ENCODE measurements at places on chromosomes 3 and 15. TPM values are rescaled to one million over a fixed set of nuclear protein-coding genes. Genes with fewer than 3 reads are reported as not detected.
A peak's percentile ranks its signal among the peaks of the same experiment; 100 is the strongest.

DNA sequence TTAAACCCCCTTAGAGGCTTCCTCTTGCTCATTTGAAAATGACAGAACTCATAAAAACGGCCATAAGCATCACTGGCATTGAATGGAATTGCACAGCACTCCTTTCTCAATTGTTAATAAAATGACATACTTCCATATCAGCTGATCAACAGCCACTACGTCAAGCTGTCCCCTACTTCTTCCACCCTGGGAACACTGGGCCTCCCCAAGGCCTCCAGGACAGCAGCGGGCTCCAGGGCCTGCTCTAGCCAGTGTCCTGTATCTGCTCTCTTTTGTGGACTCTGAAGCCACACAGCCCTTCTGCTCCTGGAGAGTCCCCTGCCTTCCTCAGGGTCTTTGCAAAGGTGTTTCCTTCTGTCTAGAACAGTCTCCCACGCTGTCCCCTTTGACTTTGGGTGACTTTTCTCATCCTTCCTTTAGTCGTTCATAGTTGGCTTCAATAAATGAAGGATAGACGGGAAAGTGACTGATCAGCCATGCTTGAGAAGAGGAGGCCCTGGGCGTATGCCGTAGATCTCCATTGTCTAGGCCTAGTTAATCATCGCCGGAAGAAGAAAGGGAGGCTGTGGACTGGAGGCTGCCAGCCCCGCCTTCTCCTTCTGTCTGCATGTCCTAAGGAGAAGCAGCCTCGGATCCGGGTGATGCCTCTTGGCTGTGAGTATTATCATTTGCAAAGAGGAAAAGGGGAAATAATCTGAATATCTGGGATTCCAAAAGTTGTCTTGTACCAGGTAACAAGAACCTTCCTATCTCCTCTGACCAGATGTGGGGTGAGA, 4.7 kb upstream of the THSD4 start:
- no peak overlapping the region for H3K4me3 ChIP-seq
- DNase-seq = no peak
- no peaks in the 10 kb centered on the region for H3K4me1 ChIP-seq
- H3K27ac ChIP-seq = no peak overlapping the region

DNA sequence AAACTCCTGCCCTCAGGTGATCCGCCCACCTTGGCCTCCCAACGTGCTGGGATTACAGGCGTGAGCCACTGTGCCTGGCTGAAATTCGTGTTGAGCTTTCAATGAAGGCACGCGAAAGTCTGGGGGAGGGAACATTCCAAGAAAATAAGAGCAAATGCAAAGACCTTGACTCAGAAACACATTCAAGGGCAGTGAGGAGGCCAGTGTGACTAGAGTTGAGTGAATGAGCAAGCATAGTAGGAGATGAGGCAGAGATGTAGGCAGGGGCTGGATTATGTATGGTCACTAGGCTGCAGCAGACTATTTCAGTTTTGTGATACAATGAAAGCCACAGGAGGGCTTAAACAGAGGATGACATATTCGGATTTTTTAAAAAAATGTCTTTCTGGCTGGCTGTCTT, 67.0 kb downstream of the SCN11A start:
- DNase-seq = no peak
- no peak overlapping the region for H3K4me3 ChIP-seq
- H3K4me1 ChIP-seq = no peaks in the 10 kb centered on the region
- H3K27me3 ChIP-seq = no peaks in the 10 kb centered on the region
- H3K36me3 ChIP-seq = no peaks in the 10 kb centered on the region

- no peaks in the 10 kb centered on the region for H3K27me3 ChIP-seq
- DNase-seq = no peak
- H3K4me1 ChIP-seq = no peaks in the 10 kb centered on the region
- no peak overlapping the region for H3K4me3 ChIP-seq
Measured at GRCh38 chr3:117557464-117558090, 848.0 kb downstream of the TUSC7 start.

DNA sequence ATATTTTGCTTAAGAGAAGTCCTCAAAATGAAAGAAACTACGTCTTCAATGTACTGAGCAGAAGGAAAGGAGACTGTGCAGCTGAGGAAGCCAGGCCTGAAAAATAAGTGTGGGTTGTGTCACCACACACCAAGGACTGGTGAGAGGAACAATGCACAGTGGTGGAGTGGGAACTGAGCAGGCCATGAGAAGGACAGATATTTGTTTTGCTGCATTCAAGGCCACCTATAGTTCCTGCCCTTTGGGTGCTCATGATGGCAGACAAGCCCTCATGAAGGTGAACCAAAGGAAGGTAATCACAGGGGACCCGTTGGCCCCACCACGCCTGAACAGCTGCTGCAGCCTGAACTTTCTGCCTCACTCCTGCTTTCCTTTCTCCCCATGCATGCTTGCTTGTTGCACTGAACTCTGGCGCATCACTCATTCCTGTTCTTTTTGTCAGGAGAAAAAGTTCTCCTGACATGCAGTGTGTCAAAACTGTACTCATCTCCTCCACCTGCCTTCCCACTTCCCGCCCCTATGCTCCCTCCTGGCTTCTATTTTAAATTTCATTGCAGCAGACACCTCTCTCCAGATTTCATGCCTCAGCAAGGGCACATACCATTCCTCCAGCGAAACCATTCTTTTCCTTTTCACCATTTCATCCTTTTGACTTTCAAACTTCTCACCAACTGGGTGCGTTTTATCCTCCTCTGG, 2.2 kb upstream of the RNF7 start:
- 0 out of 2 replicates have a peak, but pooled peaks cover 5% of the 10 kb centered on the region for H3K4me1 ChIP-seq
- no peak overlapping the region for H3K27ac ChIP-seq
- DNase-seq = no peak
- no peaks in the 10 kb centered on the region for H3K27me3 ChIP-seq
- no peaks in the 10 kb centered on the region for H3K36me3 ChIP-seq
- H3K4me3 ChIP-seq = no peak overlapping the region

DNA sequence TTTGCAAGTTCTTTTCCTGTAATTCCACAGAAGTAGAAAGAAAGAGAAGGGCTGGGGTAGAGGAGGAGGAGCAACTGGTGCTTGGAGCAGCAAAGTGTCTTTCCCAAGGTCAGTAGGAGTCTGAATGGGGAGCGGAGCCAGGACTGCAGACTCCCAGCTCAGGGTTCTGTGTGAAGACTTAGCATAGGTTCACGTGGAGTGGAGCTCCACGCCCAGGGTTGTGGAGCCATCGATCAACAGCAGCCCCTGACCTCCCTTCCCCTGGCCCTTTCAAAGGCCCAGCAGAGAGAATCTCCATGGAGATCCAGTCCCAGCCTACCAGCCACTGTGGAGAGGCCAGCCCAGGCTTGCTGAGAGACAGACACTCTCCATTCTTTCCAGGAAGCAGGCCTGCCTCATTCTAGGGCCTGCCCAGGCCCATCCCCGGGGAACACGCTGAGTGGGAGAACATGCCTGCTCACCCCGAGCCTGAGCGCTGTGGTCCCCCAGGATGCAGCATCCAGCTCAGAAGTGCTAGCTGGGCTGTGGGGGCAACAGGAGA, 62.1 kb downstream of the CORO2B start:
- no peak overlapping the region for H3K27ac ChIP-seq
- H3K36me3 ChIP-seq = no peaks in the 10 kb centered on the region
- H3K27me3 ChIP-seq = no peaks in the 10 kb centered on the region

DNA sequence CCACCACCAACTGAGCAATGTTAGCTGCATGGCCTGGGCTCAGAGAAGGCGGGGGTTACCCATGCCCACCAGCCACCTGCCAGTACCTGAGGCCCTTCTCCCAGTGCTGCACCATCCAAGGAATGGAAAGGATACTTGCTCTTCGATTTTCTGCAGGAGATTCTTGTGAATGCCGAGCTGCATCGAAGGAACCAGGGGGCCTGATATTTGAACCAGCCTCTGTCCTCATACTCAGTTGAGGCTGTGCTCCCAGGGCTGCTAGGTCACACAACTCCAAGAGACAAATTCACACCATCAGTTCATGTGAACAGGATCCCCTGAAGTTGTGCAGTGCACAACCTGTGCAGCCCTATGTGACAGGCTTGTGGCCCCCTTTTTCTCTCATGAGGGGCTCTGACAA, 18.0 kb downstream of the PLA2G4F start:
- no peak overlapping the region for H3K4me3 ChIP-seq
- H3K27me3 ChIP-seq = no peaks in the 10 kb centered on the region
- no peaks in the 10 kb centered on the region for H3K36me3 ChIP-seq
- H3K4me1 ChIP-seq = no peaks in the 10 kb centered on the region
- DNase-seq = no peak
- no peak overlapping the region for H3K27ac ChIP-seq

- no peaks in the 10 kb centered on the region for H3K4me1 ChIP-seq
- H3K27me3 ChIP-seq = no peaks in the 10 kb centered on the region
- DNase-seq = no peak
- H3K27ac ChIP-seq = no peak overlapping the region
Measured at GRCh38 chr15:77040673-77041072, 30.2 kb downstream of the TSPAN3 start.

- no peak for DNase-seq
- peaks cover 9% of the 10 kb centered on the region for H3K4me1 ChIP-seq
- no peaks in the 10 kb centered on the region for H3K36me3 ChIP-seq
Measured at GRCh38 chr15:40337597-40337996, 3.1 kb downstream of the CCDC9B start.

DNA sequence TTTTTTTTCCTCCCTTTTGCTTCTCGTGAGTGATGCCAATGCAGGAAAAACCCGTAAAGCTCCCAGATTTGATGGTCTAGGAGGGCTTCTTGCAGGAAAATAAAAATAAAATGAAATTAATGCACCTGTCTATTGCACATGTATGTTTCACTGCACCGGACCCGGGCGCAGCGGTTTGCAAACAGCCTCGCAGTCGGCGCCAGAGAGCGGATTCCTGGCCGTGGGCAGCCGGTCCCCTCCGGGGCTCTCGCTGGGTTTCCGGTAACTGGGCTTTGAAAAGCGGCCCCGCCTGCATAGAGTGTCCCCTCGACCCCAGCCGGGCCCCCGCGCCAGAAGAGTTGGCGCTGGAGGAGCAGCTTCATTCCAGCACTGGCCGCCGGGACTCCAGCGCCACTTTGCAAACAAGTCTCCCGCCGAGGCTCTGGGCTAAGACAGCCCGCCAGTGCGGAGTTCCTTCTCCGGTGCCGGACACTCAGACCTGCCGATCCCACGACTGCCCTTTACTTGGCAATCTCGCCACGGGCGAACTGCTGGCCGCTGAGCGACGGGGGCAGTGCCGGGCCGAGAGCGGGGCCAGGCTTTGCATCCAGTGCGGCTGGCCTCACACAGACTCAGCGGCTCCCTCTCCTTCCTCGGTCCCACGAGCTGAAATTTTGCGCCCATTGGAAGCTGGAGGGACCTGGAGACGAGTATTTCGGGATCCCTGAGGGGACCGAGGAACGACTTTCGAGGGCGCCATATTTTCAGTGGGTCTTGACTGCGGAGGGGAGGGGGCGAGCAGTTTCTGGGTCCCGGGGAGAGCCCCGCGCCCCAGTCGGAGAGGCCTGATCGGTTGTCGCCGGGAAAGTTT, 225.9 kb upstream of the C2CD4B start:
- H3K4me1 ChIP-seq = peaks cover 6% of the 10 kb centered on the region
- H3K27ac ChIP-seq = no peak overlapping the region
- peak overlapping the region; percentile 78 for H3K4me3 ChIP-seq
- H3K27me3 ChIP-seq = peaks cover 1% of the 10 kb centered on the region
- H3K36me3 ChIP-seq = no peaks in the 10 kb centered on the region

DNA sequence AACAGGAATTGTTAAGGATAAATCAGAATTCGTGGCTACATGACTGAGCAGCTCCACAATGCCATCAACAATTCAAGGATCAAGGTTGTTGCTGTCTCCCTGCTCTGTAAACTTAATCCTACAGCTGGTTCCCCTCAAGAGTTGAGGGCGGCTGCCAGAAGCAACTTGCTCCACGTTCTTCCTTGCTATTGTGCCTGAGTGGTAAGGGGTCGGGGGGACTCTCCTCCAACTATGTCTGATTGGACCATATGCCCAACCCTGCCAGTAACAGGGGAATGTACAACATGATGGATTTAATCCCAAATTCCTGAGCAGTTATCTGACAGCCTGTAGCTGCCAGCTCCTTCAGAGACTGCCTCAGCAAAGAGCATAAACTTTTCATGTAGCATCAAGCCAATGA, 37.9 kb upstream of the MECOM start:
- H3K27ac ChIP-seq = no peak overlapping the region
- no peak overlapping the region for H3K4me3 ChIP-seq
- no peaks in the 10 kb centered on the region for H3K4me1 ChIP-seq
- no peaks in the 10 kb centered on the region for H3K27me3 ChIP-seq

DNA sequence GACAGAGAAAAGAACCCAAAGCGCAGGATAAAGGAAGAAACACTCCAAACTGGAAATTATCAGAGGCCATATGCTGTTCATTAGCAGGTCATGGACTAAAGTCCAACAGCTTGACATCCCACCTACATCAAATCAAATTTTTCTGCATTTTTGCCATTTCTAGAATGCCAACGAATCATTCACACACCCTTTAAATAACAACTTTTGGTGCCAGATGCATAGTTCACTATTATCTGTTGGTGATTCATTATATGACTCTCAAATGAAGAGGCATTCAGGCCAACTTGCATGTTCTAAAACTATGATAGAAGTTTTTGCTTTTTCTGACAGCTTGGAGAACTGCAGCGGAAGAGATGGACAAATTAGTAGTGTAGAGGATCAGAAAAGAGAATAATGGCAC, 529.8 kb upstream of the NAALADL2 start:
- no peaks in the 10 kb centered on the region for H3K36me3 ChIP-seq
- H3K27ac ChIP-seq = no peak overlapping the region
- H3K27me3 ChIP-seq = no peaks in the 10 kb centered on the region
- DNase-seq = no peak
- H3K4me3 ChIP-seq = no peak overlapping the region

DNA sequence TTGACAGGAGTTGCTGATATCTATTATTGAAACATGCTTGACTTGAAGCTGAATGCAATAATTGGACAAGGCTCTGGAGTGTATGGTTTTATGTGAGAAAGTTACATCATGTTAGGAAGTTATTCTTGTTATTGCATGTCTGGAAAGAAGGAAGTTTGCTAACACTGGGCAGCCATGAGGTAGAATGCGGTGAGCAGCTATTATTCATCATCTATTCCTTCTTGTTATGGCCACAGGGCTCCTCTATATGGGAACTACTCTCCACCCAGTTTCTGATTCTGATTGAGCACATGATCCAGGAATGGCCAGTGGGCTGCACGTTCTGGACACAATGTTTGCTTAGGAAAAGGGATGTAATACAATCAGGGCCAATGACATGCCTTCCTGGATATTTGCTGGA, 37.8 kb upstream of the SCN5A start:
- no peak overlapping the region for H3K4me3 ChIP-seq
- H3K27ac ChIP-seq = no peak overlapping the region
- DNase-seq = no peak

- no peaks in the 10 kb centered on the region for H3K27me3 ChIP-seq
- H3K4me1 ChIP-seq = no peaks in the 10 kb centered on the region
- no peaks in the 10 kb centered on the region for H3K36me3 ChIP-seq
- no peak overlapping the region for H3K27ac ChIP-seq
- DNase-seq = no peak
Measured at GRCh38 chr3:129211772-129212171, 28.1 kb upstream of the CNBP start.

- no peak for DNase-seq
- no peaks in the 10 kb centered on the region for H3K4me1 ChIP-seq
- H3K36me3 ChIP-seq = no peaks in the 10 kb centered on the region
- no peak overlapping the region for H3K4me3 ChIP-seq
Measured at GRCh38 chr15:71078506-71079207, 36.6 kb upstream of the THSD4 start.

BUB1B gene
- total RNA-seq = 71.6 TPM

ASB14 gene
- not detected for total RNA-seq

RYK gene
- 9.0 TPM for total RNA-seq

LAMB2 gene
- total RNA-seq = 3.2 TPM

TMCO5A gene
- total RNA-seq = not detected

ABHD17C gene
- 12.2 TPM for total RNA-seq

PCCB gene
- total RNA-seq = 71.6 TPM
